ENCODE measurements at places on chromosomes 11 and 22. TPM values are rescaled to one million over a fixed set of nuclear protein-coding genes. Genes with fewer than 3 reads are reported as not detected.

- DNase-seq = no peak
Observed at GRCh38 chr22:36435516-36436415, 45.7 kb downstream of the TXN2 start.

- DNase-seq = no peak
Observed at GRCh38 chr11:76371170-76371569, 9.8 kb downstream of the THAP12 start.

- DNase-seq = no peak
Observed at GRCh38 chr11:105991888-105992287, 30.2 kb downstream of the MSANTD4 start.

- no peak for DNase-seq
Observed at GRCh38 chr11:128890543-128891368, at the start of gene KCNJ5. Gene KCNJ5, plus strand, starts transcription at chr11:128891356. Its CDS starts 19,918 bp downstream, at chr11:128911274.

- no peak for DNase-seq
Observed at GRCh38 chr11:13841393-13841792, 121.1 kb upstream of the SPON1 start.

DNA sequence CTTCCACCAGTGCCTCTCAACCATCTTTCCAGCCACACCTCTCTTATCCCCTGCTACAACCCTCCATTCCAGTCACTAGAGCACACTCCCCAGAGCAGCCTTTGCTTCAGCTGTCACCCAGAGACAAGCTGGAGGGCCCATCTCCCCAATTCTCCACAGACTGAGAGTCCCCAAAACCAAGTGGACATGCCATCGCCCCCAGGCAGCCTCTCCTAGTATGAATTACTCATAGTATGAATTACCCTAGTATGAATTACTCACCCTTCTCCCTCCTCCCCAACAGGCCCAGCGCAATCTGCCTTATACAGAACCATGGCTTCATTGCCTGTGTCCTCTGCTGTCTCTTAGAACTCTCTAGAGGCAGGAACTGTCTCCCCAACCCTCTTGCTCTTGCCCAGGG is 24.8 kb downstream of the MYH9 start:
- no peak for DNase-seq

DNA sequence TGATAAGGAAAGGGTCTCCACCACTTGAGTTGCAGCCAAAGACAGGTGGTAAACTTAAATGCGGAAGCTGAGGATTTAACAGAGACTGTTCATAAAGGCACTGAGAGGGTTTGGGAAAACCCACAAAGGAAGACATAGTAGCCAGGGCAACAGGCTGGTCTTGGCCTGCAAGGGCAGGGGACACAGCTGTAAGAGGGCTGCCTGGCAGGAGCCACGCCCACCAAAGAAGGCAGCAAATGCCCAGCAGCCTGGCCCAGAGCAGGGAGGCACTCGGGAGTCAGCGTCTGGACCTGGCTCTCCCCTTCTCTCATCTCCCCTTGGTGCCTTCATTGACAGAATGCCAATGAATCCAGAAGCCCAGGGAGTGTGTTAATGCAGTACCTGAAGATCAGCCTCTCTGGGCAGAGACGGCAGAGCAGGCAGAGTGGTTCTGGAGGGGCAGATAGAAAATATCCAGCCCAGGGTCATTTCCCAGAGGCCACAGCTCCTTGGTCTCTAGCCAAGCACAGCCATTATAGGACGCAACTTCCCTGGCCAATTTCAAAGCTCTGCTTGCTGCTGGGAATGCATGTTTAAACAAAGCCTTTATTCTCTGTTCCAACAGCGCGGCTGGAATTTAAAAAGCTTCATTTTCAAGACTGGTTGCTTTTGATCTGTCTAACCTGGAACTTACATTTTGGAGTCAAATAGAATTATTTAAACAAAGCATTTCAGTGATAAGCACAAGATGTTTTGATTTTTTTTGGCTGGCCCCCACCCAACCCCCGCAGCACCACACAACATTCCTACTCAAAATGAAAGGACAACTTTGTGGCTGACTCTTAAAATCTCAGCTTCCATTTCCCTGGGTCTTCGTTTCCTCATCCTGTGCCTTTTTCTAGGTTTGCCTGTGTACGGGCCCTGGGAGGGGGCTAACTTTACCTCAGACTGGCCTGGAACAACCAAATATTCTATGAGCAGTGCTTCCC is 125.6 kb upstream of the LMO1 start:
- peak; percentile 56 for DNase-seq

GRCh38 chr11:65592858-65593517 is 2.6 kb downstream of the KCNK7 start:
- DNase-seq = peak; percentile 77

DNA sequence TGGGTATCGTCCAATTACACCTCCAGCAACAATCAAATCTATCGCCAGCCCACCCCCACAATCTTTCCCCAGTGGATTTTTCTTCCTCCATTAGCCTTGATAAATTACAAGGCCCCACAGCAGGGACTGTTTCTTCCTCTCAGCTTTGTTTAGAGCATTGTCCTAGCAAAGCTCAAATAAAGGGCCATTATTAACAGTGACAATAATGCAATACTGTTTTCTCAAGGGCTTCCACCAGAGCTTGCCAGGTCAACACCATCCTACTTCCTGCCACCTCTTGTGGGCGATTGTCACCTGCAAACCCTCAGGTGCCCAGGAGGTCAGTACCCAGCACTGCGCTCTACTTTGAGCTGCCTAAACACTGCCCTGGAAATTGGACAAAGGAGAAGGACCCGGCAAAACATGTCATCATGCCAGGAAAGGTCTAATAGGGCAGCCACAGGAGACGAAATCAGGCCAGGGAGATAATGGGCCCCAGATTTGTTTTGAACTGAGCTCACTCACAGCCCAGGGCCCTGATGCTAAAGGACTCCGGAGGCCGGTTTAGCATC is 95.2 kb downstream of the ABTB2 start:
- DNase-seq = no peak

- DNase-seq = no peak
Observed at GRCh38 chr11:6260207-6260726, 629 bp downstream of the CCKBR start.

- DNase-seq = no peak
Observed at GRCh38 chr22:18028817-18029527, 4.6 kb upstream of the MICAL3 start.

- DNase-seq = no peak
Observed at GRCh38 chr22:37186228-37186996, 1.6 kb downstream of the C1QTNF6 start.

GRCh38 chr11:120686516-120686915 is 175.0 kb downstream of the GRIK4 start:
- no peak for DNase-seq

DNA sequence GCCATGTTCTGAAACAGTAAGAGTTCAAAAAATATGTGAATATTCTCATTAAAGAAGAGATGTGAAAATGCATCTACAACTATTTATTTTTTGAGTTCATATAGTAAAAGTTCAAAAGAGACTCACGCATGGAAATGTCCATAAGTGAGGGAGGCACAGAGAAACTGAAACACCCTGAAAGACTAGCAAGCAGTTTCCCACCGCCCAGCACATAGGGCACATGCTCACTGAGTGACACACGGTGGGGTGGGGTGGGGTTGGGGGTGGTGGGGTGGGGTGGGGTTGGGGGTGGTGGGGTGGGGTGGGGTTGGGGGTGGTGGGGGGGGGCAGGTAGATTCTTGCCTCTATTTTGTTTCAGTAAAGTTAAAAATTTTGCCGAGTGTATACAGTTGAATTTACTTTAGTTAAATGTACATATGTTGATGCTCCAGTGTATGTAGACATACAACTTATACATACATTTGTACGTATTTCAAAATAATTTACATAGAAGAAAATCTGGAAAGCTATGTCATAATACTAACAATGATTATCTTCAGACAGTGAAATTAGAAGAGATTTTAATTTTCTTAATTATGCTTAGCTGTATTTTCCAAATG is 6.3 kb downstream of the CCDC34 start:
- no peak for DNase-seq

DNA sequence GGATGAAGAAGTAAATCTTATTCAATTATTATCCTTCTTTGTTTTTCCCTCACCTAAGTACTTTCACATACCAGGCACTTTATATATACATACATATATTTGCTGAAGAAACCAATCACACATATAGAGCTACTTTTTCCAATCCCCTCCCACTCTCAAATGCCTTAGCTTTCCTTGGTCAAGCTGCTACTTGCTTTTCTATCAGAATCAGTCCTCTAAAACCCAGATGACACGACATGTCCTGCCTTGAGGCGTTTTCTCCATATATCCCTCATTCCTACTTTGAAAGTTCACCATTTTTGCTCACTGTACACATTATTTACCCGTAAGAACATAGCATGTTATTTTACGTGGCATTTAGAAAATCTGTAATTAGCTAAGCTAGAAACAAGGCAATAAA is 5.4 kb downstream of the RAB38 start:
- DNase-seq = no peak

GRCh38 chr11:122976734-122977469 is 4.7 kb downstream of the BSX start:
- no peak for DNase-seq

- no peak for DNase-seq
Observed at GRCh38 chr22:19940536-19941364, 822 bp upstream of the COMT start.

DNA sequence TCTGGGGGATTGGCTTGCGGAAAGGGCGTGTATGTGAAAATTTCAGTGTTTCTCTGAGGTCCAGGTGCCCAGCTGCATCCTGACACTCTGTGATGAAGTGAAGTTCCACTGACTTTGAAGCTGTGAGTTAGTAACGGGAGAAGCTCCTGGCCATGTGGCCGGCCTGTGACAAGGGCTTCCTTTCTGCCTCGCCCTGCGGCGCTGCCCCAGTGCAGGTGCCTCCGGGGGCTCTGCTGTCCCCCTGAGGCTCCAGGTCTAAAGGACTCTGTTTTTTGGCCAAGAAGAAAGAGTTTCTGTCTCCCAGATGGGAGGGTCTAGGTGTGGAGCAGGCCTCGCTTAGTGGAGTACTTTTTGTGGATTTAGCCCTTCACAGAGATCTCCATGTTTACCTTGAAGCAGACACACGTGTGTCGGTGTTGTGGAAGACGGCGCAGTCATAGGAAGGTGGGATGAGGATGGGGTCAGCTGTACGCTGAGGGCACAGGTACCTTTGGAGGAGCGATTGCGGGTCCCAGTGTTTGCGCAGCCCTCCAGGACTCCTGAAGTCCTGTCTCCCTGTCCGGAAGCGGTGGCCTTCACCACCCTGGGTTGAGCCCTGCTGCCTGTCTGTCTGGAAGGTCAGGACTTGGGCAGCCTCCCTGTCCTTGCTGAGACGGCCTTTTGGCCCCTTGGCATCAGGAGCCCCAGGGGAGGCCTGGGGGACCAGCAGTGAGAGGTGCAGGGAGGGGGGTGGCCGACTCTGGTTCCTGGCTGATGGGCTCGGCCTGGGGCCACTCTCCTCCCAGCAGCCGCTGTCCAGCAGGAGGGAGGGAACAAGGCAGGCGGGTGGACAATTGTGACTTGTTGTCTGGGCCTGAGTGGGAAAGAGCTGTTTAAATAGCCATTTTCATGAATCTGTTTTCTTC is 1249.3 kb downstream of the BRD1 start:
- DNase-seq = no peak

DNA sequence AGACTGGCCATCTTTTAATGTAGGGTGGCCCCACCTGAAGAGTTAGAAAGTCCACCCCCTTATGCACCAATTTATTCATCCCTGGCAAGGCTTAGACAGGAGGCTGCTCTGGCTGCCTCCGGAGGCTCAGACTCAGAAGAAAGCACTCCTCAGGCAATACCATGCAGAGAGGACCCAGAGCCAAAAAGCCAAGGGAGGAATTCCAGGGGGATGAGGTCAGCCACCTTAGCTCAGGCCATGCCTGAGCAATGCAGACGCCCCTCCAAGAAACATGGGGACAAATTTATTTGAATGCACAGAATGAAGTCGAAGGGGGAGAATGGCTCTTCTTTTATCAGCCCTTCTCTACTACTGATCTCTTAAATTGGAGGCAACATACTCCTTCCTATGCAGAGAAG is 39.7 kb upstream of the GLYAT start:
- DNase-seq = no peak

- no peak for DNase-seq
Observed at GRCh38 chr11:69609351-69609750, 31.6 kb upstream of the CCND1 start.

CRYBB3 gene
- not detected for total RNA-seq

OR51M1 gene
- total RNA-seq = not detected

MS4A6E gene
- not detected for total RNA-seq

CASP5 gene
- not detected for total RNA-seq

SSH3 gene
- 258 TPM for total RNA-seq

CEP126 gene
- total RNA-seq = 8.1 TPM

OR8B8 gene
- total RNA-seq = not detected

FGF3 gene
- total RNA-seq = not detected

VWCE gene
- total RNA-seq = 4.1 TPM

E2F8 gene
- 3.0 TPM for total RNA-seq

Measured in ureter (tissue), 1 donor.